ENCODE measurements at places on chromosomes 16 and 17.

DNA sequence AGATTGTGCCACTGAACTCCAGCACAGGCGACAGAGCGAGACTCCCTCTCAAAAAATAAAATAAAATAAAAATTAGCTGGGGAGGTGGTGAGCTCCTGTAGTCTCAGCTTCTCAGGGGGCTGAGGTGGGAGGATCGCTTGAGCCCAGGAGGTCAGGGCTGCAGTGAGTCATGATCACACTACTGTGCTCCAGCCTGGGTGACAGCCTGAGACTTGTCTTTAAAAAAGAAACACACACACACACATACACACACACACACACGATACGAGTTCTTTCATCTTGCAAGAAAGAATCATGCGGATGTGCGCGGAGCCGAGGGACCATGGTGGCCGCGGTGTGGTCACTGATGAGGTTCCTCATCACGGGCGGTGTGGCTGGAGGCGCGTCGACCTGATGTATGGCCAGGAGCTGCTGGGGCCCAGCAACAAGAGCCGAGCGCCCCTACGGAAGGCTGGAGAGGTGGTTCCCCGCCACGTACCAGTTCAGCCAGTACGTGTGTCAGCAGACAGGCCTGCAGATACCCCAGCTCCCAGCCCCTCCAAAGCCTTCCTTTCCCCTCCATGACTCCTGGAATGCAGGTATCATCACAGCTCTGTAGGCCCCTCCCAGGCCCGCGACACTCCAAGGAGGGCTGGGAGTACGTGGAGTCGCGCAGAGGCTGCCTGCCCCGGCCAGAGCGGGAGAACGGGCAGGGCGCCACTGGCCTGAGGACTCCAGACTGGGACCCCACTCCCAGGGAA is 20.7 kb downstream of the NXN start:
- DNase-seq, result no peak

DNA sequence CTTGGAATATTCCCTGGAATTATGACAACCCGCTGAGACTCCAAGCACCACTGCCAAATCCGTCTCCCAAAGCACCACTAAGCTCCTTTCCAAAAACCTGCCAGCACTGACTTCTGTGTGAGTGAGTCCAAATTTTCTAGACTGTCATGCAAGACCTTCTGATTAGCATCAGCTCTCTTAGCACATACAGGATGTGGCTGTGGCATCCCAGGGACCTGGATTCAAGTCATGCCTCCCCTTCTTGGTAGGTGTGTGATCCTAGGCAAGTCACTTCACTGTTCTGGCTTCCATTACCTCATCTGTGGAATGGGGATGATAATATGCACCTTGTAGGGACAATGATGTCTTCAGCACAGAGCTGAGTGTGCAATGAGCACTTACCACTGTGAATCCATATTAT is 38.3 kb upstream of the USP7 start:
- no peak for DNase-seq

GRCh38 chr16:84357191-84357651 is 11.1 kb upstream of the ATP2C2 start:
- no peak for DNase-seq

- no peak for DNase-seq
These were observed 63.0 kb upstream of the HS3ST4 start for GRCh38 chr16:25628766-25629165.

DNA sequence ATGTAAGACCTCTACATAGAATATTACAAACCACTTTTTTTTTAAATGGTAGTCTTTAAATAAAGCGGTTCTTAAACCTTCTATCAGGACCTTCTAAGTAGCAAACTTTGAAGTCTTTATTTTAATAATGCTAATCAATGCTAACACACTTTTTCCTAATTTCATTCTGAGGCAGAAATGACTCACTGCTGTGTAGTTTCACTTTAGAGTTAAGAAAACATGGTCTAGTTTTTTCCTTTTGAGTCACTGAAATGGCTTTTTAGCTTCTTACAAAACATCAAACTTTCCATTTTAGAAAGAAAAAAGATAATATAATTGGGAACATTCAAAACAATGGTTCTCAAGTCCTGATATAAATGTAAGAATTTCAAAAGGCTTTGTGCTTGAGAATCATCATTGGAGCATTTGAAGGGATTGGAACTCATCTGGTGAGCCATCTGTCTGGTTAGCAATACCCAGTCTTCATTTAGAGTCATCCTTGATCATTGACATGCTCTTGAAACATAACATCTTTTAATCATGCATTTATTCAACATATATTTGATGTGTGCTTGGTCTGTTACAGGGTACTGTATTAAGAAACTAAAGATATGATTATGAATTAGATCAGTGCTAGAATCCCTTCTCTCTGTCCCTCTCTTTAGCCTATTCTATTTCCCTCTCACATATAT is 258.3 kb upstream of the MON1B start:
- no peak for DNase-seq

DNA sequence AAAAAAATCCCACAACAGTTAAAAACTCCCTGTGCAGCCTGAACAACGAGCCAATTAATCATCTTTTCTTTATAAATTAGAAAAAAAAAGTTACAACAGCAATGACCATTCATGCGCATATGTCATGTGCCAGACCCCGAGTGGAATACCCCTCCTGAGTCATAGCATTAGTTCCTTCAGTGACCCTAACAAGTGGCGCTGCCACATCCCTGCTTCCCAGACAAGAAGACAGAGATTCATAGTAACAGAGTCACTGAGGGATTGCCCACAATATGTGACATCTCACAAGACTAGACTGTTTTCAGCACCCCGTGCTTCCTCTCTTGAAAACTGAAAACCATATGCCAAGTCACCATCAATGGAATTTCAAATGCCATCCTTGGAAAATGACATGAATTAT is 7.9 kb downstream of the UMOD start:
- no peak for DNase-seq

GRCh38 chr17:48497103-48497502 is 33.7 kb downstream of the HOXB1 start:
- DNase-seq, result no peak

- DNase-seq, result no peak
These were observed 211.4 kb upstream of the ERCC4 start for GRCh38 chr16:13708347-13709120.

Measured in cortex of kidney (tissue), 1 donor.